Activated T-helper 1 cell treated with anti-CD3 and anti-CD28 coated beads, Interleukin-2, amount 50 U/mL, for 16 hours (primary cell): ENCODE measurements at places on chromosomes 12 and 14.

GRCh38 chr14:75249251-75249957 is 29.2 kb upstream of the FOS start:
- DNase-seq = peak; percentile 68

GRCh38 chr14:90177539-90178189 is 78.7 kb upstream of the PSMC1 start:
- no peak for DNase-seq

DNA sequence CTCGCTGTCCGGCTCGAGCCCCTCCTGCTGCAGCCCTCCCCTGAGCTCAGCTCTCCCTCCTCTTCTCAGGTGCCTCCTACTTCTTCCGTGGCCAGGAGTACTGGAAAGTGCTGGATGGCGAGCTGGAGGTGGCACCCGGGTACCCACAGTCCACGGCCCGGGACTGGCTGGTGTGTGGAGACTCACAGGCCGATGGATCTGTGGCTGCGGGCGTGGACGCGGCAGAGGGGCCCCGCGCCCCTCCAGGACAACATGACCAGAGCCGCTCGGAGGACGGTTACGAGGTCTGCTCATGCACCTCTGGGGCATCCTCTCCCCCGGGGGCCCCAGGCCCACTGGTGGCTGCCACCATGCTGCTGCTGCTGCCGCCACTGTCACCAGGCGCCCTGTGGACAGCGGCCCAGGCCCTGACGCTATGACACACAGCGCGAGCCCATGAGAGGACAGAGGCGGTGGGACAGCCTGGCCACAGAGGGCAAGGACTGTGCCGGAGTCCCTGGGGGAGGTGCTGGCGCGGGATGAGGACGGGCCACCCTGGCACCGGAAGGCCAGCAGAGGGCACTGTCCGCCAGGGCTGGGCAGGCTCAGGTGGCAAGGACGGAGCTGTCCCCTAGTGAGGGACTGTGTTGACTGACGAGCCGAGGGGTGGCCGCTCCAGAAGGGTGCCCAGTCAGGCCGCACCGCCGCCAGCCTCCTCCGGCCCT is 22.8 kb downstream of the MMP17 start:
- DNase-seq = no peak

- DNase-seq = no peak
These were observed 21.6 kb upstream of the TESC start for GRCh38 chr12:117120787-117121186.

GRCh38 chr12:70664465-70664881 is 27.2 kb upstream of the PTPRB start:
- DNase-seq = no peak

DNA sequence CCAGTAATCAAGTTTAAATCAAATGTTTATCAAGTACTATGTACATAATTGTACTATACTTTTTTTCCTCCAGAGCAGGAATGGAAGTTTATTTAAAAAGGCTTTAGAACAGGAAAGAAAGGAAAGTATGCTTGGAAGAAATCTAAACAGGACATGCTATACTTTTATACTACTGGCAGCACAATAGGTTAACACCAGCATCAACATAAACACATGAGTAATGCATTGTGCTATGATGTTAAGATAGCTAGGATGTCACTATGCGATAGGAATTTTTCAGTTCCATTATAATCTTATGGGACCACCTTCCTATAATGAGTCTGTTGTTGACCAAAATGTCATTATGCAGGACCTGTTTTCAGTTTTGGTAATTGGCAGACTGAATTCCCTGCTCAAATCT is 41.5 kb upstream of the ANKS1B start:
- DNase-seq = no peak

GRCh38 chr12:12428961-12429657 is 72.2 kb downstream of the BORCS5 start:
- DNase-seq = no peak

GRCh38 chr14:92644171-92644969 is 104.1 kb downstream of the LGMN start:
- no peak for DNase-seq

GRCh38 chr12:31961137-31961536 is 1.9 kb downstream of the RESF1 start:
- no peak for DNase-seq

DNA sequence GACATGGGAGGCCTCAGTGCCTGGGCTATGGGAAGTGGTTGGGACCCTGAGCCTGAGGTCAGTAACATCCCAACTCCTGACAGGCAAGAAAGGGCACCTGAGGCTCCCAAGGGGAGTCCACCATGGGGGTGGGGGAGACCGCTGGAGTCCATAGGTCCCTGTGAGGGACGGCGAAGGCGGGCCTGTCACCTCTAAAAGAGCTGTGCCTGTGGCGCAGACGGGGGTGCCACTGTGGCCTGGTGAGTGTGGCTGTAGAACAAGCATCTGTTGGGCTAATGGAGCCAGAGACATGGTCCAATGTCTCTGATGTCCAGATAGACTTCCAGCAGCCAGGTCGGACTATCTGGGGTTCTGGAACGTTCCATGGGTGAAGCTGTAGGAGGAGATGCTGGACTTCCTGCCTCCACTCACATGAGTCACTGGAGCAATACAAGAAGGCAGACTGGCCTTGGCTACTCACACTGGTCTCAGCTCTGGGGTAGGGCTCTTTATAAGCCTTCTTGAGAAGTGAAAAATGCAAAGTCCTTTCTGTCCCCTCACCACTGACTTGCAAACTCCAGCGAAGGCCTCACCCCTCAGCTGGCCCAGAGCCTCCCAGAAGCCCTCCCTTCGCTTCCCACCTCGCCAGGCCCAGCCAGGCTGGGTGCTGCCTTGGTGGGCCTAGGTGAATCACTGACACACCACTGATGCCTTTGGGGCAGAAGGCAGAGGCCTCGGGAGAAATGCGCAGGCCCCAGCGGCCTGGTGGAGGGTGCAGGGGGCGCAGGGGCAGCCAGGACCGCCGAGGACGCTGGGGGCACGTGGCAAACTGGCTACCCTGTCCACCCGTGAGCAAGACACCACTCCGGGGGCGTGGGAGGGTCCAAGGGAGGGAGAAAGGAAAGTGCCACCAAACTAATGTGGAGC is 1.1 kb upstream of the TRAF3 start:
- no peak for DNase-seq

GRCh38 chr12:52004042-52004648 is 2.6 kb upstream of the TAMALIN start:
- DNase-seq = no peak

DNA sequence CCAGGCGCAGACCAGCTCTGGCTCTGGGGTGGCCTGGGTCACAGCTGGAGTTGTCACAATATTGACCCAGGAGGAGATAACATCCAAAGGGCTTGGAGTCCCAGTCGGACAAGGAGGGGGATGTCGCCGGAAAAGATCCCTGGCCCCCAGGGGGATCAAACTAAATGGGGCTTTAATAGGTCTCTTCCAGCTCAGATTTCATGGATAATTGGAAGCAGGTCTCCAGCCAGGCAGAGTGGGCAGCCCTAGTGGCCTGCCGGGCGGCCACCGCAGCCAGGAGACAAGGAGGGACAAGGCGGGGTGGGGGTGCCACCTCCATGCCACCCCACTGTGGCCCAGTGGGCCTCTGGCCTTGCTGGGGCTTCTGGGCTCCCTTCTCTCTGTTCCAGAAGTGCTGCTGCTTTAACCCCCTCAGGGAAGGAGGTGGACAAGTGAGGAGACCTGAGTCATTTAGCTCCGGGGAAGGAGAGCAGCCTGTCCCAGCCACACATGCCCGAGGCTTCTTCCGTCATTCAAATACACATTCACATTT is 23.1 kb upstream of the PGF start:
- DNase-seq = no peak

- DNase-seq = no peak
These were observed 13.6 kb upstream of the ETFBKMT start for GRCh38 chr12:31645924-31646323.

- no peak for DNase-seq
These were observed 285.7 kb upstream of the LMO3 start for GRCh38 chr12:16891673-16892072.

DNA sequence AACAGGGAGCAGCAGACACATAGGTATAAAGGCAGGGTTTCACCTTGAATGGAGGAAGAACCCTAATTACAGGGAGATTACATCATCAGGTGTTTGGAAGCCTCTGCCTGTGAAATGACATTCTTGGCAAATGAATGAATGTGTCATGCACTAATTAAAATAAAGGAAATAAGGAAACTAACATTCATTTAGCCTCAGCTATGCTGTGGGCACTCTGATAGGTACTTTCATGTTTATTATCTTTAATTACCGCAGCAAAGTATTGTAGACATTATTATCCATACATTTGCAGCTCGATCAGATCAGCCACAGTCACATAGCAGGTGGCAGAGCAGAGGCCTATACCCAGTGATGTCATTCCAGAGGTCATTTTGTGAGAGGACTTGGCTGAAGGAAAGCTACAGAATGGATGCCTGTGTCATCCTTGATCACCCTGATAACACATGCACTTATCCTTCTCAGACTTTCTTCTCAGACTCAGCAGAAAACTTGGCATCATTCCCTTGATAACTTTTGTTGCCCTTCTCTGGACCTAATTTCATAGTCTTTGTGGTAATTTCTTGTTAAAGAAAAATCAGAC is 18.4 kb downstream of the ZNF664 start:
- DNase-seq = no peak

DNA sequence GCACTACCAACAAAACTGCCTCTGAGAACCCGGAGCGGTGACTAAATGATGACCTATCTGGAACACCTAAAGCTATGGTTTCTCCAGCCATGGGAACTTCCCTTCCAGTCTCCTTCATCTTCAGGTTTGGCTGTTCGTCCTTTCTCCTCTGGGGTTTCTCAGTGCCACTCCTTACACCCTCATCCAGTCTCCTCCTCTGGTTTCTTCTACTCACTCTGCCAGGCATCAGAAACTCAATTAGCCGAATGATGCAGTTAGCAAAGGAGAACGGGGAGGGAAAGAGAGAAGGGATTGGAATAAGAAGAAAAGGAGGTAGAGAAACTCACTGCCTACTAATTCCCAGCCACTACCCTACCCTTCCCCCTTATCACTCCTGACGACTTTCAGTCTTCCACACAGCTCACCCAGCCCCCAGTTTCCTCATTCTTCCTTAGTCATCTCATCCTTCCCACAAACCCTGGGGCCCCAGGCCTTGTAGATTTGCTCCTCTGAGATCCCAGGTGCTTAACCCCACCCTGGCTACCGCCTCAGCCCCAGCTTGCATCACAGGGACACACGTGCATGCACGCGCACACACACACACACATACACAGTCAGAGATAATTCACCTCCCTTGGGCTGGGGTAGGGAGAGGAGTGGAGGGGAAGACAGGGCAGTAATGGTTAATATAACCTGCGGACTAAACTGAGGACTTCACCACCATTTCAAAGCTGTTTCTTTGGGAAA is 13.0 kb downstream of the FGD6 start:
- DNase-seq = no peak

DNA sequence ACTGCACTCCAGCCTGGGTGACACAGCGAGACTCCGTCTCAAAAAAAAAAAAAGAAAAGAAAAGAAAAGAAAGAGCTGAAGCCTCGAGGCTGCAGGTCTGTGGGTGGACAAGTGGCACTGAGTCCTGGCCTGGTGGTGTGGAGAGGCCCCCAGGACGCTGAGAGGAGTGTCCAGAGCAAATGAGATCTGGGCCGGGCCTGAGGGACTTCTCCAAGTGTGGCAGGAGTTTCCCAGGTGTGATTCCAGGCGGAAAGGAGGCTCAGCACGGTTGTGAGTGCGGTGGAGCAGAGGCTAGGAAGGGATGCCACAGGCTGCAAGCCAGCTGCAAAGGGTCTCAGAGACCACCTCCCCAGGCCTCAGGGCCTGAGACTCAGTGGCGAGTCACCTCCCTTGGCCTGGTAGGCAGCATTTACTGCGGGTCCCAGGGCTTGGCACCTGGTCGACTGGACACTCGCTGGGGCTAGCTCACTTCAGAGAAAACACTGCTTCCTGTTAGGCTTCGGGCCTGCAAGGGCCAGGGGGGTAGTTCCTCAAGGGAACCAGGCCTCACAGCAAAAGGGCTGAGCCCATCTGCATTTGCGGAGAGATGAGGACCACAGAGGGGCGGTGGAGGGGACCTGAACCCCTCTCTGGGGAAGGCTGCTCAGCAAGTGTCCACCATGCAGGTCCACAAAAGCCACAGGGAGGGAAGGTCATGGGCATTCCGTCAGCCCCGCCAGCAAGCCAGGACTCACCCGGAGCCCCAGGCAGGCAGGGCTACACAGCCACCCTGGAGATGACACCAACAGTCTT is 11.7 kb downstream of the TTC7B start:
- DNase-seq = no peak

- DNase-seq = no peak
These were observed 7.2 kb downstream of the MGP start for GRCh38 chr12:14878488-14878887.

DNA sequence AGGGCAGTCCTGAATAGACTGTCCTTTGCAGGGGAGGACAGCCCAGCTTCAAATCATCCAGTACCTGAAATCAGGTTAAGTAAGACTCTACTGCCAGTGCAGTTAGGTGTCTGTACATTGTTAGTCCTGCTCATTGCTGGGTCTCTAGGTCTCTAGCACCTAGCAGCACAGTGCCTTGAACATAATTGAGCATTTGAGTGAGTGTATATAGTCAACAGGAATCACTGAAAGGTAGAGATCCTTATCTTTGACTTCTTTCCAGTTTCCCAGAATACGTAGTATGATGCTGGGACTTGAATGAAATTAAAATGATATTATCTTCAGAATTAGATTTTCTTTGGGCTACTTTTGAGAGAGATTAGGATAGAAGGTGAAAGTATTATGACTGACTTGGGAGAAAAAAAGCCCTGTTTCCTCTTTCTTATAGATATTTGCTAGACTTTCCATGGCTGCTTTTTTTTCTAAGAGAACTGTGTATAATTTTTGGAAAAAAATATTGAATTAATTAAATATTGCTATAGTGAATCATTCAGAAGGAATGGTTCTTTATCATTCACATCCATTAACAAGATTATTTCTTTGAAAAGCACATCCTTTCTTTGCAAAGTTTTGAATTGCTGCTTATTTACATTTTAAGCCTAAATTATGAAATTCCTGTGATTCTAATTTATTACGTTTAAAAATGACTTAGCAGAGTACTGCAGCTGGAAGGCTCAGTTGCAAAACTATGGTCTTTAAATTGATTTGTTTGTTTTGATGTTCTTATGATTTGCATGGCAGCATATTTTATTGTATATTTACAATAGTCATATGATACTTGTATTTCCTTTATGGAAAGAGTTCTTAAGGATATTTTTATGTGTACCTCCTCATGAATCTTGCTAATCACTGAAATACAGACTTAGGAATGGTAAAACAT is 51.6 kb downstream of the PPP4R4 start:
- no peak for DNase-seq

- no peak for DNase-seq
These were observed 174.1 kb downstream of the SLC6A15 start for GRCh38 chr12:84738481-84738972.

- DNase-seq = no peak
These were observed 352.8 kb downstream of the APAF1 start for GRCh38 chr12:98997899-98998298.

- DNase-seq = no peak
These were observed 133.2 kb downstream of the MGAT4C start for GRCh38 chr12:86122846-86123468.
